ENCODE measurements at places on chromosomes 2 and 18.

- no peak for DNase-seq
Observed at GRCh38 chr18:59906203-59906602, 6.4 kb downstream of the PMAIP1 start.

DNA sequence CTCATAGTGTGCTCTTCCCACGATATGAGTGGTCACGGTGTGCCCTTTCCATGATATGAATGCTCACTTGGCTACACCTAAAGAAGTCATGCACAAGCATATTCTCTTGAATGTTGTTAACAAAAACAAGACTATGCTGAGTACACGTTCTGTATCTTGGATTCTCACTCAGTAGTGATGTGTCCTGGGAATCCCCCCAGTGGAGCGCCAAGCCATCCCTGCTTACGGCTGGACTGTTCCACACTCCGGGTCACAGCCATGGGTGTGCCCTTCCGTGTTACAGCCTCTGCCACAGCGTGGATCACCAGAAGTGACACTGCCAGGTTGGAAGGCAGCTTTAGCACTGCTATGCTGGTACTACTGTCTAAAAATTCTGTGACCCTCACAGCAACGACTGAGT is 59.1 kb downstream of the TPO start:
- no peak for DNase-seq

- DNase-seq, result no peak
Observed at GRCh38 chr2:28329184-28329583, 63.5 kb upstream of the FOSL2 start.

DNA sequence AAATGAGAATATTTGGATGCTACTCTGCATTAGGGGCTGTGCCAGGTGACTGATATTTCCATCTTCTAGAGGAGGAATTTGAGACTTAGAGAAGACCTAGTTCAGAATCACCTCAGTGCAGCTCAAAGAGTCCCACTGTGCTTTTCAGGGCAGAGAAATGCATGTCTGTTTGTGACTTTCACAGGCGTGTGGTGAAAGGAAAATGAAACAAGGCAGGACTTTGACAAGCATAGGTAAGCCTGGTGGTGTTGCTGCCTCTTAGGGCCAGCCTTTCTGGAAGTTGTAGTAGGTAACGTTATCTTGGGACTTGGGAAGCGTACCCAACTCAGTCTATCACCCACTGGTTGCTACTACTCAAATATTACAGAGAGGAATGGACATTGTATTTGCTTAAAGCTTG is 2.6 kb downstream of the GPR39 start:
- DNase-seq, result no peak

DNA sequence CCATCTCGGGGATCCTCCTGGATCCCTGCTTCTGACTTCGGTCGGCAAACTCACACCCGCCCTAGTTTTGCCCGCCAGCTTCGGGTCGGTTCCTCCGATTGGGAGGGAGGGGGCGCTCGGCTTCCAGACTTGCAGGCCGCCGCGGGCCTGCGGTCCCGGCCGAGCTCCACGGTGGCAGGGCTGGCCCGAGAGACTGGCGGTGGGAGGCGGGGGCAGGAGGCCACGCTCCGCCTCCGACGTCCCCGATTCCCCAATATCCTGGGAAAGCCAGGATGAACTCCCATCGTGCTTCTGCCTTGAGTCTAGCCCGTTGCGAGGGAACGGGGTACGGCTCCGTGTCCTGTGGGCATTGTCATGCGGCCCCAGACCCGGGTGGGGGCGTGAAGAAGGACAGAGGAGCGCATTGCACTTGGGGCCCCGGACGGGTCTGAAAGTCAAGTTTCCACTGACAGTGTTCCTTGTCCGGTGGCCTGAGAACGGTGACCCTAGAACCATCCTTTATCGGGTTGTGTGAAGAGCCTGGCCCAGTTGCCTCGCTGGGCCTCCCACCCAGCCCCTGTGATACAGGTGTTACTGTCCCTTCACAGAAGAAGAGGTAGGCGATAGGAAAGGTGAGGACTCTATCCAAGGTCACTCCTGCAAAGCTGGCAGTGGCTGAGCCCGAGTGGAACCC is 2.4 kb upstream of the INHBB start:
- DNase-seq, result no peak

DNA sequence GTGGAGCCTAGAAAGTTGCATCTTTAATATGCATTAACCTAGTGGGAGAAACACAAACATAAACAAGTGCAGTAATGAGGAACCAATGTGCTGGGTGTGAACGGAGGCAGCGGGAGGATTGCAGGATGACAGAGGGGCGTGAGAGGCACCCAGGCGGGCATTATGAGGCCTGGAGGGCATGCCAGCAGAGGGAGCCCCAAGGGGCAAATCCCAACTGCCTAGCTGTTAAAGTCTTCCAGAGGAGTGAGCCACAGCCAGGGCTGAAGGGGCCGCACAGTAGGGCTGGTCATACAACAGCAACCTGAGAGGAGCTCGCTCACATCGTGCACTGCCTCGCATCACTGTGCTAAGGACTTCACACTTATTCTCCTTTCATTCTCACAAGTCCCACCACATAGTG is 13.3 kb upstream of the PRELID3A start:
- DNase-seq, result no peak

DNA sequence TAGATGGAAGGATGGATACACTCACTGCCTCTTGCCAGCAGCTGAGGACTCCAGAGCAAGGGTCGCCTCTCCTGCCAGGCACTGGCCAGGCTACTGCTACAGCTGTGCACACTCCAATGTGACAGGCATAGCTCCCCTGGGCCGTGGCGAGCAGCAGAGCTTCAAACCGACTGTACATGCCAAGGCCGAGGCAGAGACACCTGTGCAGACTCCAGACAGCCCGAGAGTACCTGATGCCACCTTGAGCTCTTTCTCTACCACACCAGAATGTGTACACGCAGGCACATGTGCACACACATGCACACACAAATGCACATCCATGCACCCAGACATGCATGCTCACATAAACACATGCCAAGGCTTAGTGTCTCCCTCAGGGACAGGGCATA is 508.3 kb upstream of the MYT1L start:
- no peak for DNase-seq

- peak; percentile 52 for DNase-seq
Observed at GRCh38 chr2:236343400-236344161, 79.4 kb upstream of the ASB18 start.

DNA sequence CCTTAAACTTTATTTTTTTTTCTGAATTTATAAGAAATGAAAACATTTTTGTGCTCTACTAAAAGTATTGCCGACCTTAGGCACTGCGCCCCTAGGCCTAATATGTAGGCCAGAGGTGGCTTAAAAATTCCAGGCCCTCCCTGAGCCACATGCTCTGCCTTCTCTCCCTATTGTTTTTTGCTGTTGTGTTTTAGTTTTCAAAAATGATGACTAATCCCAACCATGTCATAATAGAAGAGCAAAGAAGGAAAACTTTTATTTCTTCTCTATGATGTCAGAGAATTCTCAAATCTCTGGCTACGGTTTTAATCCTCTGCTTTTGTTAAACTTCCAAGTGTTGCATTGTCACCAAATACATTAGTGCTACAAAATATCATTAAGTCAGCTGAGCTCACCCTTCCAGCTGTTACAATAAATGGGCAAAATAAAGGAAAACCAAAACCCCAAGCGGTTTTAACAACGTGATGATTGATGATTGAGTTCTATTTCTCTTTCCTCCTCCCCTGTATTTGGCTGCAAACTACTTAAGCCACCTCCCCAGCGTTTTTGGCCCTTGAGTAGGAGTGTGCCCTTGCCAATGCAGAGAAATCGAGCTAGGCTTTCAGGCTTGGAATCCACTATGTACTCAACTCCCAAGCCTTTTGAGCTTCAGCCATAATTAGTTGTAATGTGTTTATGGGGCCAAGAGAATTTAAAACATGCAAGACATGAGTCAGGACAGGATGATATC is 163.5 kb upstream of the POU3F3 start:
- no peak for DNase-seq

DNA sequence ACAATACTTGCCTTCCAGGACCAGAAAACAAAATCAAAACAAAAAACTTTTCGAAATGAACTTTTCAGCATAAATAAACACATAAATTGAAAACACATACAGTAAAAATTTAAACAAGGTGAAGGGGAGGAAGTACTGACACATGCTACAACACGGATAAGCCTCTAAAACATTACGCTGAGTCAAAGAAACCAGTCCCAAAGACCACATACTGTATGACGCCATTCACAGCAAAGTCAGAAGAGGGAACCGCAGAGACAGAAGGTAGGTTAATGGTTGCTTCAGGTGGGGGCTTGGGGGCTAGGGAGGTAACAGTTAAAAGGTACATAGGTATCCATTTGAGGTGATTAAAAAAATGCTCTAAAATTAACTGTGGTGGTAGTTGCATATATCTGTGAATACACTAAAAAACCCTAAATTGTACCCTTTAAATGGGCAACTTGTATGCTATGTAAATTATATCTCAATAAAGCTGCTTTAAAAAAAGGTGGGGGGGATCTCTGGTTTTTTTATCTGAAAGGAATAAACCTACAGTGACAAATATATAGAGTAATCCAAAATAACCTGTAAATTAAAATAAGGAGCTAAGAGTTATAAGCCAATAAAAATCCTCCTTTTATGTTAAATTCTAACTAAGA is 7.1 kb downstream of the COX7A2L start:
- DNase-seq, result no peak

GRCh38 chr2:27201675-27202074 is 10.2 kb upstream of the ATRAID start:
- DNase-seq, result no peak

- no peak for DNase-seq
Observed at GRCh38 chr2:157565550-157565949, 63.1 kb downstream of the ACVR1C start.

DNA sequence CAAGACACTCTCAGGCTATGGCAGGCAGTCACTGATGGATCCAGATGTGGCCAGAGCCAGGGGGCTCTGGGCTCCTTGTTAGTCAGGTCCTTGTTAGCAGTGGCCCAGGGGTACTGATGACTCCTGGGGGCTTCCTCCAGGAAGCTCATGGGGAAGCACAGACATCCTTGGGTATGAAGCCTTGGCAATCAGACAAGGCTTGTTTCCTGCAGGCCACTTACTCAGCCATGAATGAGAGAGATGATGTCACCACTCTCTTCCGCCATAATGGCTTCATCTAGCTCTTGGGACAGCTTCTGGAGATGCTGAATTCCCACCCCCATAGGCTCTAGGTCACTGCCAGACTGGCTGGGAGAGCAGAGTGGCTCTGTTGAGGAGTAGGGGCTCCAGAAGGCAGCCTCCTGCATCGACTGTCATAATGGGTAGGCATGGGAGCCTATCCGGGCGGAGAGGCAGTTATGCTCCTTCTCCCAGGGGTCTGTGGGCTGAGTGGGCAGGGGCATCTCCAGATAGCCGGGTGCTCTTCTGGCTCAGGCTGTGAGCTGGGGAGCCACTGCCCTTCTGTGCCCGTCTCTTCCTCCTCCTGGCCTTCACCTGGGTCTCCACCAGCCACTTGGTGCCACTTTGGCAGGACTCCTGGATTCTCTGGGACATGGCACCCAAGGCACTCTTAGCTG is 40.2 kb upstream of the BMPR2 start:
- no peak for DNase-seq

GRCh38 chr18:13276530-13277520 is 58.3 kb downstream of the LDLRAD4 start:
- DNase-seq, result no peak

DNA sequence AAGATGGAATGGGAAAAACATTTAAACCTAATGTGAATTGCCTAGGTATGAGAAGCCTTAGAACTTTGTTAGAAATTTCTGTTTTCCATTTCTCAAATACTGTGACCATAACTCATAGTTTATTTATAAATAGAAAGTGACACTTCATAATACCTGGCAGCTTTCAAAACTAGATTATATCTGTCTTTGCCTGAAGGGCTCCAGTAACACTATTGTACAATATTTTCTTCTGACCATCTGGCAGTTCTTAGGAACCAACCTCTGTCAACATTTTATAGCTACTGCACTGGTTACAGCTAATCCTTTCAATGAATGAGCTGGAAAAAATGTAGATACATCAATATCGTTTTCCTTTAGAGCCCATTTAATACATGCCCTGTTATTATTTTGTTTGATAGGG is 237.4 kb downstream of the CAMKMT start:
- DNase-seq, result no peak

- DNase-seq, result no peak
Observed at GRCh38 chr2:239288237-239288636, 112.6 kb downstream of the HDAC4 start.

DNA sequence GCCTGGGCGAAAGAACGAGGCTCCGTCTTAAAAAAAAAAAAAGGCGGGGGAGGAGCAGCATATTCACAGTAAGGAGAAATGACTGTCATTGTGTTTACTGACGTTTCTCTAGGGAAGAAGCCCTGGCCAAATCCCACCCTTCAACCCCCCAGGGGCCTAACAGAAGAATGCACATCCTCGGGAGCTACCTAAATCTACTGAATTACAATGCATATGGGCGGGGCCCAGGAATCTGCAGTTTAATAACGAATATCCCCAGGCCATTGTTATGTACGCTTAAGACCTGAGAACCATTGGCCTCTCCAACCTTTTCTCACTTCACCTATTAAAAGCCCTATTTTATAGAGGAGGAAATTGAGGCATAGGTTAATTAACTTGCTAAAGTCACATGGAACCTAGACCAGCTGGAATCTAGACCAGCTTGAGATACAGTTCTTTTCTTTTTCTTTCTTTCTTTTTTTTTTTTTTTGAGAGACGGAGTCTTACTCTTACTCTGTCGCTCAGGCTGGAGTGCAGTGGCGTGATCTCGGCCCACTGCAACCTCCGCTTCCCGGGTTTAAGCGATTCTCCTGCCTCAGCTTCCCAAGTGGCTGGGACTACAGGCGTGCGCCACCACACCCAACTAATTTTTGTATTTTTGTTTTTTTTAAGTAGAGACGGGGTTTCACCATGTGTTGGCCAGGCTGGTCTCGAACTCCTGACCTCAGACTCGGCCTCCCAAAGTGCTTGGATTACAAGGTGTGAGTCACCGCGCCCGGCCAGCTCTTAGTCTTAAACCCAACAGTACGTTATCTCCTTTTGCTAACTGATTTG is 708 bp upstream of the RIF1 start:
- no peak for DNase-seq

DNA sequence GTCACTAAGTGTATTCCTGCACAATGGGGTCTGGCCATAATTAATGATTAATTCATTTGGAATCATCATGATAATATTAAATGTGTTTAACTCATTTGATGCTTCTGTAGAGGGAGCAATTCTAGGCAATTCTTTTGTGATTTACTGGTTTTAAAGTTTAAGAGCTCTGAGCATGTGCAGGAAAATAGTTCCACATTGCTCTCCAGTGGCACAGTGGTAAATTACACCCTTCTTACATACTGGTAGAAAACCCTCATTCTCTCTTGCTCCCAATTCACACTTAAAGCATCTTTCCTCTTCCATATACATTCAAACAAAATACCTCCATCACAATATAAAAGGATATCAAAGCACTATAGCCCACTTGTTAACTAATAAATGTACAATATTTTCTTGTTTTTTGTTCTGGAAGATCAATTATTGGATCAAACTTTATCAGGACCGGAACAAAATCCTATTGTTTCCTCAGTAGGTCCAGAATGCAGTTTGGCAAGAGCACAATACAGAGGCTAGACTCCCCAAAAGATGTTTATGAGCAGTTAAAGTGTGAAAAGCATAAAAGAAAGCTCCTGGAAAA is 844.3 kb downstream of the MBD2 start:
- DNase-seq, result peak; percentile 25

Data from LoVo (cell line).